ENCODE measurements at places on chromosomes 5 and 9.

DNA sequence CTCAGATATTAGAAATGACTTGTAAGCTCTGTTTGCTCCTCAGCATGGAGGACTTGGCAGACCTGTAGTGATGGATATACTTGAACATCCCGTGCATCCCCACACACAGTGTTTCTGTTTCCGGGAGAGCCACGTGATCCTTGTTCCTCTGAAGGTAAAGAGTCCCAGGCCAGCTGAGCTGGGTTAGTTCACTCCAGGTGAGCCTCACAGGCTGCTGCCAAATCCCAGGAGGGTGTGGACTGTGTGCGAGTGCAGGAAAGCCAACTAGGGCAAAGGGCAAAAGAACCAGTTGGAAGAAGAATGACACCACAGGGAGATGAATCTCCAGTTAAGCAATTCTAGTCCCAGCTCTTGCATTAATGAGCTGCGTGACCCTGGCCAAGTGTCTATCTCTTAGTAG, 10.4 kb upstream of the TOMM5 start:
- no peak for DNase-seq

DNA sequence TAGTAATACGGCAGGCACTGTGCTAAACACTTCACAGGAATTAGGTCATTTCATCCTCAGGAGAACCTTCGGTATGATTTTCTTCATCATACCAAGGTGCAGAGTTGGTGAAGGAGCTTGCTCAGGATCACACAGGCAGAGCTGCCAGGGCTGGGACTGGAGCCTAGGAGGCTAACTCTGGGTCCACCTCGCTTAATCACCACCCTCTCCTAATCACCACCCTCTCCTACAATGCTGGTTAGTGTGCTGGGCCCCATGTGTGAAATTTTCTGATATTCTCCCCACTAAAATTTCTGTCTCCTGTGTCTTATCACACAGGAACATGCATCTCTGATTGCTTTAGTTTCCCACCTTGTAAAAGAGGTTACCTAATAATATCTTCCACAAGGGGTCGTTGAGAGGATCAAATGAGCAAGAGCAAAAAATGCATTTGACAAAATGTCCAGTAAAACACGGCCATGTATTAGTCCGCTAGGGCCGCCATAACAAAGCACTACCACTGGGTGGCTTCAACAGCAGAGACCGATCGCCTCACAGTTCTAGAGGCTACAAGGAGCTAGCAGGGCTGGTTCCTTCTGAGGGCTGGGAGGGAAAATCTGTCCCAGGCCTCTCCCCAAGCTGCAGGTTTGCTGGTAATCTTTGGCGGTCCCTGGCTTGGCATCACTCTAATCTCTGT, 128.2 kb upstream of the NFIB start:
- DNase-seq: no peak

DNA sequence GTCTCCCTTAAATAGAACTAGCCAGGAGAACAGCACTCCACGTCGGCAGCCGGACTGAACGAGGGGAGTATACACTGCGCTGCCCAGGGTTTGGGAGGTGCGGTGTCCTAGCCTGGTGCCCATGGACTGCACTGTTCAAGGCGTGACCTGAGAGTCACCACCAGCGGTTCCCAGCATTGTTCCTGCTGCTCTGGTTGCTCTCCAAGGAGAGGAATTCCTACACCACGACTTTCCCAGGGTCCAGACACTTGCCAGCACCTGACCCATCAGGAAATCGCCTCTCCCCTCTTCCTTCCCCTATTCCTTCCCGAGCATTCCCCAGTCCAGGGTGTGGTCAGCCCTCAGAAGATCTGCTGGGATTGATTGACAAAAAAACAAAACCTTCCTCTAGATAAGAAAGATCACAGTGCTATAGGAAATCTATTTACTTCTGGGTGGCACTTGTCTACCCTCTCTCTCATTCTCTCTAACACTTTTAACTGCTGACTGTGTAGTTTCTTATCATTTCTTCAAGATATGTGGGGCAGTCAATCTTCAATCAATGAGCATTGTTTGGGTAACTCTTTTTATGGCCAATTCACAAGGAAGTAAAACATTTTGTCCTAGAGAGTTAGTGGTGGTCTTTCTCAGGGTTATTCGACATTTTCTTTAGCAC, 297.8 kb upstream of the ACTBL2 start:
- no peak for DNase-seq

DNA sequence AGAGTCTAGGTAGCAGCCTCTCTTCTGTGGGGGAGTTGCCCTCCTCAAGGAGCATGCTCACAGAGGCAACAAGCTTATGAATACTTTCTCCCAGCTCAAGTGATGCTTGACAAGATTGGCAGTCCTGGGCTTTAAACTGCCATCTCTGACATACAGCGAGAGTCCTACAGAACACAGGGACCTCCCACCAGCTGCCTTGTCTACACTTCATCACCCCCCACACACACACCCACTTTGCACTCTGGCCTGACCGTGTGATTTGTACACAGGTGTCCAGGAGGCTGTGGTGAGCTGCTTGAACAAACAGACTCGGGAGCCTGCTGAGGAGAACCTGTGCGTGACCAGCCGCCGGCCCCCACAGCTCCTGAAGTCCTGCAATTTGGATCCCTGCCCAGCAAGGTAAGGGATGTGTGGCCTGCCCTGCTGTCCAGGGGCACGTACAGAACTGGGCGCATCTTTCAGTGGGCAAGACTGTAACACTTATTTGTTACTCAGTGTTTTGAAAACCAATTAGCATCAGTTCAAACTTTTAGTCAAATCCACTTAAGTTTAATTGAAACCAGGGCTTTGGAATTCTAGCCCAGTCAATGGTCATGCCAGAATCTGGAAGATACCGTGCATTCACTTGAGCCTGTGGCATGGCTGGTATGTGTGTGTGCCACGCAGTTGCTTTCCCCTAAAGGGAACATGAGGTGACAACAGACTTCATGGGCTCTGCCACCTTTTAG, 247.5 kb downstream of the ADAMTSL1 start:
- DNase-seq: no peak
